Stimulated activated CD8-positive, alpha-beta memory T cell treated with anti-CD3 and anti-CD28 coated beads, Interleukin-7, amount 100 ng/mL, for 1 hour (primary cell): ENCODE measurements at places on chromosomes 16 and 17.

- no peak for DNase-seq
Observed at GRCh38 chr17:40264458-40265185, 23.1 kb upstream of the CDC6 start.

DNA sequence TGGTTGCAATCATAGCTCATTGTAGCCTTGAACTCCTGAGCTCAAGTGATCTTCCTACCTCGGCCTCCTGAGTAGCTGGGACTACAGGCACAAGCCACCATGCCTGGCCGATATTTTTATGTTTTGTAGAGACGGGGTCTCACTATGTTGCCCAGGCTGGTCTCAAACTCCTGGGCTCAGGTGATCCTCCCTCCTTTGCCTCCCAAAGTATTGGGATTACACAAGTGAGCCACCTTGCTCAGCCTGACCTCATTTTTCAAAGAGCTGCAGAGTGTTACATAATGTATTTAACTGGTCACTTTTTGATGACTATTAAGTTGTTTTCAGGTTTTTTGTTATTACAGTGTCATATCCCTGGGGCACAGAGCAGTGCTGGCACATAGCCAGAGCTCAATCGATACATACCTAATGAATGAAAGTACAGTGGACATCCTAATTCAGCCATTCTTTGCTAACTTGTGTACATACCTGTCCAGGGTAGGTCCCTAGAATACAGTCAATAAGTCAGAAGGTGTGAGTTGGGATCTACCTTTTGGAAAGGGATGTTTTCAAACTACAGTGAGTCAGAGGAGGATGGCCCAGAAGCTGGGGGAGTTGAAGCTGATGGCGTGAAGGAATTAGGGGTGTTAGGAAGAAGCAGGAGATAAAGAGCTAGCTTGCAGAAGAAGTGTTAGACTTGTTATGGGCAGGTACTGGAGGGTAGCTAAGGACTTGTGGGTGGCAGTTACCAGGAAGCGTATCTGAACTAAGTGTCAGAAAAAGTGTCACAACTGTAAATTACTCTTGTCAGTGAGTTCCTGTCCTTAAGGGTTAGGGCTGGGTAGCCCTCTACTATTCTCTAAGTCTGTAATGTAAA is 20.1 kb upstream of the CYLD start:
- no peak for DNase-seq

DNA sequence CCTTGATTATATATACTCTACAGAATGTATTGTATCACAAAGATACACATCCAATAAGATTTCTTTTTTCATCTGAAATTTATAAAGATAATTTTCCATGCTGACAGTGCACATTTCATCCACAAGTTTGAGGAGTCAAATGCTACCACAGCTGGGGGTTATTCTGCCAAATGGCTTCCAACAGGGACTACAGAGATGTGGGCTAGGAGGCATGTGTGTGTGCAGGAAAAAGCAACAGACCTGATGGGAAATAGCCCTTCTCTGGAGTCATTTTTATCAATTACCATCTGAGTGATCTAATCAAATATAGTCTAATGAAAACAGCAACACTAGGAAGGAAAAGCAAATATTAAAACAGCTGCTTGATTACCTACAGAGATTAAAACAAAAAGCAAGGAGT is 290.5 kb downstream of the CEP112 start:
- DNase-seq = no peak

DNA sequence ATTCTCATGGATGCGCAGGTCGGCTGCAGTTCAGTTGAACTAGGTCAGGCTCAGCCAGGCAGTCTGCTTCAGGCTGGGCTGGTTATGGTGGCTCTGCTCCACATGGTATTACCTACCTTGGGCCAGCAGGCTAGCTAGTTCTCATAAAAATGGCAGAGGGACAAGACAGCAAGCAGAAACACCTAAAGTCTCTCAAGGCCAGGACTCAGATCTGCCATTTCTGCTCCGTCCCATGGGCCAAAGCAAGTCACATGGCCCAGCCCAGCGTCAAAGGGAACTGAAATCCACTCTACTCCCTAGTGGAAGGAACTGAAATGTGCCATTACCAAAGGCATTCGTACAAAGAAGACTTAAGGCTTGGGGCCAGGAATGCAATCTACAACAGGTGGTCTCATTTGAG is 160.0 kb downstream of the TMEM132E start:
- DNase-seq = no peak

- no peak for DNase-seq
Observed at GRCh38 chr16:27636453-27637240, 86.7 kb downstream of the KATNIP start.

- DNase-seq = no peak
Observed at GRCh38 chr17:77146246-77146632, 5.5 kb downstream of the SEC14L1 start.

DNA sequence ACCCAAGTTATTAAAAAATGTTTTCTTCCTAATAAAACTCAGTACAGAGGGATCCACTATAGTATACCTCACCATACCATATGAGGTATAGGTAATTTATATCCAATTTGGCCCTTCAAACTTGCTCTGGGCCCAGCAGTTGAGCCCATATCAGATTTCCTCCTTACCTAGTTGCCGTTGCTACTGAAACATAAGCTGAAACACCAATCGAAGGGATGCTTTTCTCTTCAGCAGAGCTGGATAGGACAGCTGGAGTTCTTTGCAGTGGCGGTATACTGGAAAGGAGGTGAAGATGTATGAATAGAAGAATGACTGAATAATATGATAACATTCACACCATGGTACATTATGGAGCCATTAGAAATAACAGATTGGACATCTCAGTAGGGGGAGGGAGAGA is 42.7 kb downstream of the TNRC6C start:
- no peak for DNase-seq

- no peak for DNase-seq
Observed at GRCh38 chr17:45052052-45052772, 780 bp upstream of the DCAKD start.

GRCh38 chr17:5508810-5509209 is 22.4 kb downstream of the MIS12 start:
- DNase-seq = no peak

DNA sequence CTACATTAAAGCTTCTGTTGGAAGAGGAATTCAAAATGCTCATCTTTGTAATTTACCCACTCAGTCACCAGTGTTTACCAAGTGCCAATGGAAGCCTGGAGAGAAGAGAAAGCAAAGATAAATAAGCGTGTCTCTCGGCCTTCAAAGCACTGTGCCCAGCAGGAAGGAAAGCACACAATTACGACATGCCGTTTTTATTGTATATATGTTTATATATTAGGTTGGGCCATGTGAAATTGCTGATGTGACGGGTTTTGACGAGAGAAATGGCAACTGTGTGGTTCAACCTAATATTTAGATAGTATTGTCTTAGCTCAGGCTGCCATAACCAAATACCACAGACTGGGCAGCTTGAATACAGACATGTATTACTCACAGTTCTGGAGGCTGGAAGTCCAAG is 79.3 kb upstream of the HSBP1 start:
- no peak for DNase-seq

DNA sequence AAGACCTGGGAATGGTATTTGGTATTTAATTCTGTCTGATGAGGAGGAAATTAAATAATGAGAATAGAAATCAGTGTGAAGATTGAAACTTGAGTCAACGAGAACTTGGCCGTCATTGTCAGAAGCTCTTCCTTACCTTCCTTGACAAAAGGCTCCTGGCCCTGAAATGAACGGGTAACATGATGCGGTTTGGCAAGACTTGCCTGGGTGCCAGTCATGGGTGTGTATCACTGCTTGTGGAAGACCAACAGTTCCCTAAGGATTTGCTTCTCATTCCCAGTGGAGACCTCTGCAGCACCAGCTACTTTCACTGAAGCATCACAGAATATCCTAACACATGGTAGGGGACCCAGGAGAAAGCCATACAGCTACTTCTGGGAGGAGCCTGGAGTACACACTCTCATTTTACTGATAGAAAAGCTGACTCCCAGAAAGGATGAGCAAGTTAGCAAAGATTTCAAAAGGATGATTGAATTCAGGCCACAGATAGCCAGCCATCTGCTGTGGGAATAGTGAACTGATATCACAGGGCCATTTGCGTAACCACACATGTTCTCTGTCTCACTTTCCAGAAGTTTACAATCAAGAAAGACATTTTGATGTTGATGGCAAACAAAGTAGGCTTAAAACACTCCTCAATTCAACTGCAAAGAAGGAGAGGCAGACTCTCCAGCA is 258.1 kb upstream of the SALL1 start:
- no peak for DNase-seq

GRCh38 chr17:63567229-63567628 is 17.0 kb downstream of the DCAF7 start:
- DNase-seq = no peak

- no peak for DNase-seq
Observed at GRCh38 chr16:86138121-86139085, 239.4 kb downstream of the IRF8 start.

DNA sequence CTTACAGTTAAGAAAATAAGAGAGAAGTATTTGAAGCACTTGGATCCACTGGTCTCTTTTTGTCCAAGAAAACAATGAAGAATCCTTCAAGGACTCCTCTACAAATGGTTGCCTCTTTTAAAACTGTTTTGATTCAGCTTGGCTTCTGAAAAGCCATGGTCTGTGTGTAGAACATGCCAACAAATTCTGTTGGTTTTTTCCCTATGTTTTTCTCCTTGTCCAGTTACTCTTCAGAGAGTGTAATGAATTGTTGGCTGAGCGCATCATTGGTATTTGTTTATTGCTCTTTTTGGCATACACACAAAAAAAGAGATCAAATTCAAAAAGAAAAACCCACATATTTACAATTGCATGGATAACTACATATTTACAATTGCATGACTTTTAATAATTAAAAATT is at the start of gene ABCA10:
Gene ABCA10, minus strand, starts transcription at position 249 of the 400 bp plus-strand sequence. CDS start 3,466 bp downstream, outside the sequence.
- no peak for DNase-seq

DNA sequence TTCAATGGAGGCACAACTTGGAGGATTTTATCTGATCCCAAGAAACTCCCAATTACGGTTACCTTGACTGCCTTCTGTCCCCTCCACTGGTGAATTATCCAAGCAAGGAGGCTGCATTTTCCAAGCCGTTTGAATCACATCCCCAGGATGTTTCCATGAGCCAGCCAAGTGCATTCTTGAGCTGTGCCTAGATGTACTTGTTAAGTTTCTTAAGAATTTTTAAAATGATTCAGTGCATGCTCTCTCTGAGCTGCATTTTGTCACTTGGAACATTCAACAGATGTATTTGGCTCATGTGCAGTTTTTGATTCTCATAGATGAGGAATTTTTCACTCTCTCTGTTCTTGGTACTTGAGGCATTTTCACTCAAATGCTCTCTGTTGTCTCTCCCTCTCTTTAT is 202.6 kb upstream of the MYOCD start:
- DNase-seq = no peak

DNA sequence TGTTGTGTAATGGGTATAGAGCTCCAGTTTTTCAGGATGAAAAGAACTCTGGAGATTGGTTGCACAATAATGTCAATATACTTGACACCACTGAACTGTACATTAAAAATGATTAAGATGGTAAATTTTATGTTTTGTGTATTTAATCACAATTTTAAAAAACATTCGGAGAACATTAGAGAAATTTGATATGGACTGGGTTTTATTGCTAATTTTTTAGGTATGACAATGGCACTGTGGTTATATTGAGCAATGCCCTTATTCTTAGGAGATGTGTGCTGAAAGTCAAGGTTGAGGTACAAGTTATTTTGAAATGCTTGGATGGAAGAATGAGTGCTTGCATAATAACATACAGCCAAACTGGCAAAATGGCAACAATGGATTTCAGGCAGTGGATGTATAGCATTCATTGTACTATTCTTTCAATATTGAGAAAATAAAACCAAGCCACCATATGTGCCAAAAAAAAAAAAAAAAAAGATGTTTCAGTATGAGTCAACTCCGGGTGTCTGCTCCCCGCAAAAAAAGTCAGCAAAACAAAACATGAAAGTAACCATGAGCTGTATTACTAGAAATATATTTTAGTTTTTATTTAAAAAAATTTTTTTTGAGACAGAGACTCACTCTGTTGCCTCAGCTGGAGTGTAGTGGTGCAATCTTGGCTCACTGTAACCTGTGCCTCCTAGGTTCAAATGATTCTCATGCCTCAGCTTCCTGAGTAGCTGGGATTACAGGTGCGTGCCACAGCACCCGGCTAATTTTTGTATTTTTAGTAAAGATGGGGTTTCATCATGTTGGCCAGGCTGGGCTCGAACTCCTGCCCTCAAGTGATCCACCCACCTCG is 19.8 kb downstream of the HOXB1 start:
- DNase-seq = no peak

- DNase-seq = no peak
Observed at GRCh38 chr17:81440511-81441244, 45.4 kb downstream of the BAHCC1 start.

GRCh38 chr17:42272162-42272907 is 3.9 kb downstream of the STAT5B start:
- no peak for DNase-seq

DNA sequence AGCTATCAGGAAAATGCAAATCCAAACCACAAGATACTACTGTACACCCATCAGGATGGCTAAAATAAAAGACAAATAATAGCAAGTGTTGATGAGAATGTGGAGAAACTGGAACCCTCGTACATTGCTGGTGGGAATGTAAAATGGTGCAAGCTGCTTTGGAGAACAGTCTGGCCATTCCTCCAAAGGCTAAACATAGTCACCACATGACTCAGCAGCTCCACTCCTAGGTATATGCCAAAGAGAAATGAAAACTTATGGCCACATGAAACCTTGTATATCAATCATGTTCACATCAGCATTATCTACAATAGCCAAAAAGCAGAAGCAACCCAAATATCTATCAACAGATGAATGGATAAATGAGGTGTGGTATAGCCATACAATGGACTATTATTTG is 28.5 kb downstream of the VAC14 start:
- no peak for DNase-seq

DNA sequence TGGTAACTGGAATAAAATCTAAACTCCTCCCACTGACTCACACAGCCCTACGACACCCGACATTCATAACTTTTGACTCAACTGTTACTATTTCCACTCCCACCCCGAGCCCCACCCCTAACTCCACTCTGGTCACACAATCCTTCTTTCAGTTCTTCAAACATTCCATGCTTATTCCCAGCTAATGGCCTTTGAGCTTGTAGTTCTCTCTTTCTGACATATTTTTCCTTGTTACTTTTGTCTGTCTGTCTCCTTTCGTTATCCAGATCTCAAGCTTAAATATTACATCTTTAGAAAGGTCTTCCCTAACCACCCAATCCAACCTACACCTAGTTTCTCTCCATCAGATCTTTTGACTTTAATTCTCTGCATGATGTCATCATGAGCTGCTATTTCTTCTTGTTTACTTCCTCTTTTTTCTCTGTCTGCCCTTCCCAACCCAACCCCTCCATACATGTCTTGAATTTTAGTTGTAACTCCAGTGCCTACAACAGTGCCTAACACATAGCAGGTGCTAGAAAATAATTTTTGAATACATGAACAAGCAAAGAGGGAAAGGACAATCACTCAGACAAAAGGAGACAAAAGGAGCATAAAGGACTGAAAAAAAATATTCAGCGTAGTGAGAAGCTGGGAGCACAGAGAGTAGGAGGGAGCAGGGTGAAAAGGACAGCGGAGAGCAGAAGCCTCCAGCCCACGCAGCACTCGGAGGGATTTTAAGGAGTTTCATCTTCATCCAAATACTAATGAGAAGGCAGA is 65.2 kb upstream of the SMIM36 start:
- no peak for DNase-seq
